Activated CD8-positive, alpha-beta memory T cell treated with anti-CD3 and anti-CD28 coated beads for 4 hours (primary cell): ENCODE measurements at places on chromosomes 1 and 21.

- no peak for DNase-seq
Observed at GRCh38 chr1:233655301-233655740, 41.4 kb downstream of the KCNK1 start.

- DNase-seq, result no peak
Observed at GRCh38 chr1:11272544-11272831, 510 bp upstream of the UBIAD1 start.

DNA sequence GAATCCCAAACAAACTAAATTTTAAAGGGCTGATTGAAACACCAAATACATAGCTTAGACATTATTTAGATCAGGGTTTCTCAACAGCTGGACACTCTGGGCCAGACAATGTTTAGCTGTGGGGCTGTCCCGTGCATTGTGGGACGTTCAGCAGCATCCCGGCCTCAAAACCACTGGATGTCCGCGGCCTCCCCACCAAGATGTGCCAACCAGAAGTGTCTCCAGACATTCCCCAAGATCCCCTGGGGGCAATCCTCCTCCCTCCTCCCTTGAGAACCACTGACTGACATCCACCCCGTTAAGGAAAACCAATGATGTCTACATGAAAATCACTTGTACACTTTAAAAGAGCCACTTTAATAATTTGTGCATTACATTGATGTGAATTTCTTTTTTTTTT, 38.4 kb downstream of the CLSTN1 start:
- DNase-seq, result no peak

GRCh38 chr1:25994402-25995150, 3.3 kb downstream of the PAFAH2 start:
- no peak for DNase-seq

GRCh38 chr1:181251001-181251712, 162.7 kb downstream of the IER5 start:
- no peak for DNase-seq

DNA sequence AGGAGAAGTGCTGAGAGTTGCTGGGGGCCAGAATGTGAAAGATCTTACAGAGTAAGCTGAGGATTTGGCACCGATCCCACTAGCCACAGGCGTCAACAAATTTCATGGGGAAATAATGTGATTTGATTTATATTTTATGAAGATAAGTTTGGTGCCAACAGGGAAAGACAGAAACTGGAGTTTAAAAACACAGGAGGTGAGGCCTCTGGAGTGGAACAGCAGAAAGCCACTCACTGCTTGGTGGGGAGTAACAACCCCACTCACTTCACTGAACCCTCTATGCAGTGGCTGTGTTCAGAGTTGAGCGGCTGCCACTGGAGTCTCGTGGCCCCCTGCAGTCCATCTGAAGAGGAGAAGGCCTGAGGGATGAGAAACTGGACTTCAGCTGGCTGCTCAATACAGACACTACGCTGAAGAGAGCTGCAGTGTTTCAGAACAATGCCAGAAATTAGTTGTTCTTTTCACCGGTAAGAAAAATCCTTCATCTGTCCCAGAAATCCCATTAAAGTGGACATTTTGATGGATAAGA, 48.0 kb upstream of the RXRG start:
- no peak for DNase-seq

GRCh38 chr1:220803401-220804201, 16.9 kb downstream of the MTARC1 start:
- no peak for DNase-seq

DNA sequence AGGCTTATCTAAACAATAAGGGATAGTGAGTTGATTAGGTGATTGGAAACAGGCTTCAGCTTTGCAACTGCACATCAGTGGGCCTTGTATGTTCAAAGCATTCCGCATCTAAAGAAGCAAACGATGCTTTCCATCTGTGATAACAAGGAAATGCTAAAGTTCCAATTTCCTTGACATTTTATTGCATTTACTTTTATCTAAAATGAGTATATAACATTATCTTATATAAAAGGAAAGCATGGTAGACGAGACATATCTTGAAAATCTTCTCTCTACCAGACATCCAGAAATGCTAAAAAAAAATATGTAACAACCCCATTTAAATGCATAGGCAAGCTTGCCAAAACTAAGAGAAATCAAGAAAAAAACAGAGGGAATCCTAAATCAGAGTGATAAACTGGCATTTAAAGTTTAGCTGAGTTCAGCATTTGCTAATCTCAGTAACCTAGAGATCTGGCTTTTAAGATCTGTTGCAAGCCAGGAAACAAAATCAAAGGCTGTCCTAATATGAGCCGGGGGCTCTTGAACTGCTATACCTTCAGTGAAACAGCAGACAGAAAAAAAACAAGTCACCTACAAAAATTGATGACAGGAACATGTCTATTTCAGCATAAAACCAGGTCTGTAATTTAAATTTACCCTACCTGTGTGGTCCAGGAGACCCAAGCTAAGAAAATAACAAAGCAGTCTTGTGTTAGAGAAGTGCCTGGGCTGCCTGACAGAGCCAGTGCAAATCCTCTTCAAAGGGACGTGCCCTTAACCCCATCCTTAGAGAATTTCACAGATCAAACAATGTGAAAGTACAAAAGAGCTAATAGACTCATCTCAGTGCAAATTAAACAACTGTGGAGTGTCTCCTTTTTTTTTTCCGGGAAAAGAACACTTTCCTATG, 3.1 kb upstream of the RGS13 start:
- DNase-seq, result no peak

DNA sequence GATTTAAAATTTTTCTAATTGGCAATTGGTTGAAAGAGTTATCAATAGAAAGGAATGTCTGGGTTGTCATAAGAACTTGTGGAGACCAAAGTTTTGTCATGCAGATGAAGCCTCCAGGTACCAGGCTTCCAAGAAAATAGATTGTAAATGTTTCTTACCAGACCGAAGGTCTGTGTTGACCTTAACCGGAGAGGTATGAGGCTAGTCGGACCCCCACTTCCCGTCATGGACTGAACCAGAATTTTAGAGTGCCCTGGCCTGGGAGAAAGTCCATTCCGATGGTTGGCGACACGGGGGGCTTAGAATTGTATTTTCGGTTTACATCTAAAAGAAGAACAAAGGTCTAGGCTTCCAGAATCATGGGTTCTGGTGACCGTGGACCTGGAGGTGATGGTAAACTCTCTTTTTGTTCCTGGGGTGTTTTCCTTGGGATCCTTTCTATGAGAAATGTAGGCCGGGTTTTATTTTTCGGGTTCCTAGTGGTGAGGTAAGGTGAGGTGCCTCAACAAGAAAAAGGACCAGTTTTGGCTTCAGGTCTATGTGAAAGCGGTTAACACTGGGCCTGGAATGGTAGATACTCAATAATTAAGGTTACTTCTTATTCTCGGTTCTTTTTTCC, 405 bp upstream of the UHMK1 start:
- DNase-seq, result no peak

GRCh38 chr1:183165456-183165855, 20.6 kb upstream of the LAMC2 start:
- DNase-seq, result no peak

- no peak for DNase-seq
Observed at GRCh38 chr1:199279872-199280645, 641.2 kb downstream of the PTPRC start.

DNA sequence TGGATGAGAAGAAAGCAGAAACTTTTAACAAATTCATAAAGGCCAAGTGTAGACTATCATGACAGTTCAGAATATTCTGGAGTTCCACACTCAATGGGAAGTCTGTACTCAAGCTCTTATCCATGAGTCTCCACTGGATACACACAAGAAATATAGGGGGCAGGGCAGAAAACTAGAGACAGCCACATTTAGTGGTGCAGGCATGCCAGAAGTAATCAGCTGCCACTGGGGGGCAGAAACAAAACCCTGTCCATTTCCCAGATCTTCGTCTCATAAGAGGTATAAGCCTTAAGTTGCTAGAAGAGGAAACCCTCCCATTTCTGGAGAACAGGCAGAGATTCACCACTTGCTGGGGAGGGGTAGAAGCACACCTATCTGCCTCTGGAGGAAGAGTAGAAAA, 166.8 kb upstream of the GALNT2 start:
- DNase-seq, result no peak

GRCh38 chr1:38500352-38500751, 359.2 kb downstream of the RRAGC start:
- no peak for DNase-seq

- no peak for DNase-seq
Observed at GRCh38 chr1:235050911-235051360, 77.7 kb downstream of the TOMM20 start.

- no peak for DNase-seq
Observed at GRCh38 chr1:68321084-68321685, 88.9 kb upstream of the WLS start.

GRCh38 chr1:167165948-167166689, 54.6 kb upstream of the POU2F1 start:
- no peak for DNase-seq
